ENCODE measurements at places on chromosomes 7 and 10.

GRCh38 chr7:149662591-149663095 lies 110.7 kb downstream of the ZNF467 start:
- peak; percentile 17 for DNase-seq

- no peak for DNase-seq
Measured at GRCh38 chr7:140497241-140497769, 18.0 kb upstream of the MKRN1 start.

GRCh38 chr7:99381664-99382075 lies 7.1 kb downstream of the ARPC1B start:
- no peak for DNase-seq

- no peak for DNase-seq
Measured at GRCh38 chr10:105993609-105994008, 1170.9 kb downstream of the SORCS1 start.

DNA sequence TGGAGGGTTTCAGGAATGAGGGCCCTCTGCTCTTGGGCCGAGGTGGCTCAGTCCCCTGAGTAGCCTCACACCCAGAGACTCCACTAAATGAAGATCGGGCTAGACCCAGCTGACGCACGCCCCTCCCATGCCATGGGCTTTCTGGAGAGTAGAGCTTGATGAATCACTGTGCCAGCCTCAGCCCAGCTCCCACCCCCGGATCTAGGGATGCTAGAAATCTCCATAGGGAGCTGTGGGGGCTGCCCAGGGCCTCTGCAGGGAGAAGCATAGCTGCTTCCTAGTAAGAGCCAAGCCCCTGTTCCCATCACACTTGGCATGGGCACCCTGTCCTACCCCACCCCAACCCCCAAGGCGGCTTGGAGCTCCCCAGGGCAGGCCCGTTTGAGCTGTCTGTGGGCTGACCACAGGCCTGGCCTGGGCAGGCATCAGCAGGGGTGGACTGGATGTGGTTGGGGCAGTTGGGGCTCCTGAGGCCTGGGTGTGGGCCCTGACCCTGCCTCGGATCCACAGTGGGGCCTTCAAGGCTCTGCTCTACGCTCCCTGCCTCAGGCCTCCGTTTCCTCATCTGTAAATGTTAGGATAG lies 121.2 kb downstream of the ZMIZ1 start:
- no peak for DNase-seq

GRCh38 chr10:3754727-3755439 lies 30.1 kb downstream of the KLF6 start:
- no peak for DNase-seq

DNA sequence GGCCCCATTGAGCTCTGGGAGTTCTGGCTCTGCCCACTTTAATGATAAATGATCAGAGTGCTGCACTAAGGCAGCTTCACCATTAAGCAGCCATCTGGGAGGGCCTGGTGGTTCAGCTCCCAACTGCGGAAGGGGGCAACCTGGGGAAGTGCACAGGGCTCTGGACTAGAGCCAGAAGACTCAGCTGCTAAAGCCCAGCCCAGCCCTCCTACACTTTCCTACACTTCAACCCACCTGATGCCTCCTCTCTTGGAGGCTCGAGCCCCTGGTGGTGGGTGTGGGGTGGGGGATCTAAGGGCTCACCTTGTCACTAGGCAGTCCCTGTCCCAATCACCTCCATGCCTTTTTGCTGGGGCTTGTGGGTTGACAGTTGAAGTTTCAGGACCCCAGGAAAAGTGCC lies 60.6 kb upstream of the ANTXRL start:
- no peak for DNase-seq

GRCh38 chr7:41164440-41164839 lies 538.5 kb downstream of the INHBA start:
- no peak for DNase-seq

GRCh38 chr10:76881477-76882220 lies 756.0 kb downstream of the KCNMA1 start:
- no peak for DNase-seq

Measured in NCI-H748 treated with DMSO at 0.1 percent for 48 hours (cell line).